Mammary epithelial cell (primary cell): ENCODE measurements at places on chromosomes 6 and 20. TPM values are rescaled to one million over a fixed set of nuclear protein-coding genes. Genes with fewer than 3 reads are reported as not detected.

DNA sequence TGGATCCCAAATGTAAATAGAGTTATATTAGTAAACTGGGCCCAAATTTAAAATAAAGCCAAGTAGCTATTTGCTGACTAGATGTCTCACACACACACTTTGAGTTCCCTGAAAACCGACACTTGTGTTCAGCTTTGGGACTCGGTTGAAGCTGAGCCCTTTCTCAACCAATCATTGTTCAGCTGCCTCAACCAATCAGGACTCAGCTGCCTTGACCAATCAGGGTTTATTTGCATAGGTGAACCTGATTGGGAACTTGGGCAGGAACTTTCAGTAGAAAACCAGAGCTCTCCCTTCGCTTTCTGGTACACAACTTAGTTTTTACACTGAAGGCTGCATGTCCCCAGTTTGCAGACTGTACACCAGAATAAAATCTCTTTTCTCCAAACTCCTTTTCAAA lies 301.7 kb downstream of the FOXA2 start:
- no peak for DNase-seq

C6orf118 gene
- total RNA-seq, result not detected

TRAM2 gene
- 12.5 TPM for total RNA-seq

- no peak for DNase-seq
Observed at GRCh38 chr6:90233994-90234393, 62.6 kb downstream of the BACH2 start.

GRCh38 chr6:53095270-53095669 lies 30.1 kb downstream of the FBXO9 start:
- no peak for DNase-seq
